GM18507 (cell line): ENCODE measurements at places on chromosomes 6 and 20.

- DNase-seq = no peak
These were observed 38.1 kb upstream of the ZBTB24 start for GRCh38 chr6:109521080-109521479.

DNA sequence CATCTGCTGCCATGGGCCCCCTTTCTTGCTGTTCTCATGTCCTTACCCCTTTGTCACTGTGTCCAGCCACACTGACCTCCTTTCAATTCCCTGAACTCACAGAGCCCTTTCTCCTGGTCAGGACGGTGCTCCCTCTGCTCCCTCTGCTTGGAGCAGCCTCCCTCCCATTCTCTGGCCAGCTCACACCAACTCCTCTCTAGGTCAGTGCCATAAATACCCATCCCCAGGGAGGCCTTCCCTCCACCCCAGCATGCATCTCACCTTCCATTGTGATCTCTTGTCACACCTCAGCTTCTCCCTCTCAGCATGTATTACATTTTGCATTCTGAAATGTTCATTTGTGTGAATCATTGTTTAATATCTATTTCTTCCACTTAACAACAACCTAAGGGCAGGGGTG is 86.4 kb upstream of the PRND start:
- no peak for DNase-seq

- DNase-seq = no peak
These were observed 33.2 kb upstream of the ANKRD60 start for GRCh38 chr20:58261660-58262059.

- no peak for DNase-seq
These were observed 541.8 kb upstream of the NRSN1 start for GRCh38 chr6:23584134-23584763.

DNA sequence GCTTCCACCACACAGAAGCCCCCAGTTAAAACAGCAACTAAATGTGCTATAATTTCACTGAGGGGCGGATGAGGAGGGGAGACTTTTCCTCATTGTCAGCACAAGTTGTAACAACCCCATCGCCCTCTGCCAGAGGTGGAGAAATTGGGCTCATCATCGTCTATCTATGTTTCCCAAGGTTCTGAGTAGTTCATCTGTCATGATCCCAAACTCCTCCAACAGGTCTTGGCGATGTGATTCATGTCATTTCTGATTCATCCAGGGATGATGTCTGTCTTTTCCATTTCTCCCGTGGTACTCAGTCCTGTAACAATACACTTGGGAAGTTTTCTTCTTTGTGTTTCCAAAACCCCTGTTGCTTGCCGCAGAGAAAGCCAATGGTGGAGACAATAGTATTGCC is 51.0 kb downstream of the TFAP2A start:
- no peak for DNase-seq

- DNase-seq = no peak
These were observed 8.2 kb downstream of the ATP9A start for GRCh38 chr20:51759769-51760510.

GRCh38 chr6:37731371-37731770 is 33.7 kb upstream of the MDGA1 start:
- DNase-seq = no peak

DNA sequence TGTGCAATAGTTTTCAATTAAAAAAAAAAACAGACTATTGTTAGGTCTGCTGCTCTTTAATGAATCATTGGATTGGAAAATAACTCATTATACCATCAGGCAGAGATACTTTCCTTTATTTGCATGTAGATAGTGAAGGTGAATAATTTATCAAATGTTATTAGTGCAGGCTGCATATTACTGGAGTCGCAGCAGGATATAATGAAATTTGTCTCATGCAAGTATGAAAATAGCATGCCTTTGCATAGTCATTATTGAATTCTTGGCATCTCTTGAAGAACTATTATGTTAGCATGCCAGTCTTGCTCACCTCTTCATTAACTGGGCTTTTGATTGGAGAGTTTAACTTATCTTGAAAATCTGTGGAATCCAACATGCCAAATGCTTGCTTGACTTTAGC is 241.7 kb downstream of the CDKAL1 start:
- DNase-seq = no peak

- no peak for DNase-seq
These were observed 2.2 kb downstream of the C20orf204 start for GRCh38 chr20:64038224-64038564.

GRCh38 chr6:6412700-6413099 is 92.2 kb upstream of the F13A1 start:
- no peak for DNase-seq

DNA sequence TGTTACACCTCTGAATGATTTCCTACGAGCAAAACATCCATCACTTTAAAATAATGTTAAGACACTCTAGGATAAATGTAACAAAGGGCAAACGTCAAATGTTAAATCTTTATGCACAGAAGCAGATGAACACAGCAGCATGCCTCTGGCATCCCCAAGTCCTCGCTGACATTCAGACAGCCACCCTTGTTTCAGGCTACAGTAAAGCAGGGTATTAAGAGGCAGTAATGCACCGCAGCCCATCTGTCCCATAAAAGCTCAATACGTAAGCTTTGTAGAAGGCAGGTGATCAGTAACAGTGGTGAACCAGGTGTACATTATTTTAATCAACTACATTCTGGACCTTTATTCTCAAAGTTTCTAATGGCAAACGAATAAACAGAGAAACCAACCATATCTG is 64.8 kb downstream of the PPP1R3G start:
- DNase-seq = no peak

GRCh38 chr6:31615748-31616147 is 714 bp downstream of the AIF1 start:
- DNase-seq = no peak

- no peak for DNase-seq
These were observed 473.6 kb downstream of the EPHA7 start for GRCh38 chr6:92945799-92946198.

GRCh38 chr6:89059227-89059626 is 21.3 kb upstream of the PNRC1 start:
- no peak for DNase-seq

DNA sequence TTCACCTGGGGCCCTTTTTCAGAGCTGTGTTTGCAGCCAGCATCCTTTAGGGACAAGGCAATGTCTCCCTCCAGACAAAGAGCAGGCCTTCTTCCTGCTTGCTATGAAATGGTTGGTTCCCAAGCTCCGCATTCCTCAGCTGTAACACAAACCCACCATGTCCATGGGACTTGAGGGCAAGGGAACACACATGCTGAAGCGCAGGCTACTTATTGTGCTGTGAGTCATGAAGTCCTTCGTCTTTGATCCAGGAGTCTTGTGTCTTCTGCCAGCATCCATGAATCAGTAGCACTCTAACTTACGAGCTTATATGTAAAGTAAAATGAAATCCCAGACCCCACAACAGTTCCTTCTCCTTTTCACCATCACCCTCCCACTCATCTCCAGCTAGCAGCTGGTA is 59.0 kb downstream of the ANKRD60 start:
- no peak for DNase-seq

GRCh38 chr6:52526634-52527033 is 50.2 kb downstream of the TRAM2 start:
- DNase-seq = no peak

DNA sequence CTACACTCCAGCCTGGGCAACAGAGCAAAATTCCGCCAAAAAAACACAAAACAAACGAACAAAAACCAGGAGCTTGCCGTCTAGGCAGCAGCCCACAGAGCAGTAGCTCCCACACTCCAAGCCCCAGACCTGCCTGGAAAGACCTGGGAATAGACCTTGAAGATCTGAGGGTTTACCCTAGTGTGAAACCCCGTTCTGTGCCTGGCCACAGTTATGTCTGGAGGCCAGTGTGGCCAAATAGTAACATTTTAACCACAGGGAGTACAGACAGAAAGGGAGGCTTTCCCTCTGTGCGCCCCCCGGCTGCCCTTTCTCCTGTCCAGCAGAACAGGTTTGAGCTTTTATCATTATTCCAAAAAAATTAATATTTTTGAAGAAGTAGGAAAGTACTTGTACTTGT is 172.4 kb downstream of the QKI start:
- DNase-seq = no peak

DNA sequence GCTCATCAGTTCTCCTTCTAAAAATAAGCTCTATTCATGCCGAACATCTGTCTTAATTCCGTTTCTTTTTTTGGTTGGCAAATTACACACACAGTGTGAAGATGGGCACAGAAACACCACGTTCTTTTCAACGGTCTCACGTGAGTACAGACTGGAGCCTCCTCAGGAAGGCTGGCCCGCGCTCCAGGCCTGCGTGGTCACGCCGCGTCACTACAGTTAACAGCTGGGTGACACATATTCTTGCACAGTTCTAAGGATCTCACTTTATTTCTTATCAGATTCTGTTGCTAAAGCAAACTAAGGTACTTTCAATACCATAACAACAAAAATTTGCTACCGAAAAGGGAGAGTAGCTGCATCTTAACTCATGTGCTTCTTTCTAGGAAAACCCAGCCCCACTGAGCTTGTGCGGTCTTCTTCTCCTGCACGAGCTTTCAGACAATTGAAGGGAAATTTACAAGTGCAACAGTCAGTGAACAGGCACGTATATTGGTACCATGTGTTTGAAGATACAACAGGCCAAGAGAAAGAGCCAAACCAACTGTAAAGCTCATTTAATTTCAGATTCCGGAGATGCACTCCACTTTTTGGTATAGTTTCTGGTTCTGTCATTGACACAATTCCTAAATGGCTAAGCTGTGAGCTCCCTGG is 55.6 kb upstream of the MPC1 start:
- DNase-seq = no peak

DNA sequence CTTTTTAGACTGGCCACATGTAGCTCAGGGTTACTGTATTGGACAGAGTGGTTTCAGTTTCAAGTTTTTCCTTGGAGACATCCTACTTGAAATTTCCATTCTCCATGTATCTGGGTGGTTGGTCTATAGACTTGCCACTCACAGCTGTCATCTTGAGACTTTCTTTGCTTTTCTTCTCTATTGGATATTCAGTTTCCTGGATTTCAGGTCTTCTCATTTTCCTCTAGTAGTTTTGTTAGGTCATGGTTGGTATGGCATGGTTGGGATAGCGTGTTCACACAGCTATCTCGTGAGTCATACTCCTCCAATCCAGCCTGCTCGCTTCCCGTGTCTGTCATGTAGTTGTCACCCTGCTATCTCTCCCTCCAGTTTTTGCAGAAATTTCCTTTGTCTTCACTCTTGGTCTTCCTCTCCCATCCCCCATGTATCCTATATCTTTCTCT is 48.3 kb downstream of the PTPN1 start:
- no peak for DNase-seq

GRCh38 chr20:48606841-48607543 is 220.8 kb downstream of the PREX1 start:
- DNase-seq = no peak

- DNase-seq = no peak
These were observed 164.2 kb downstream of the PRL start for GRCh38 chr6:22132656-22133055.

GRCh38 chr6:134835993-134836392 is 113.9 kb downstream of the ALDH8A1 start:
- DNase-seq = no peak

- no peak for DNase-seq
These were observed 190.8 kb downstream of the DLL1 start for GRCh38 chr6:170100046-170100445.

DNA sequence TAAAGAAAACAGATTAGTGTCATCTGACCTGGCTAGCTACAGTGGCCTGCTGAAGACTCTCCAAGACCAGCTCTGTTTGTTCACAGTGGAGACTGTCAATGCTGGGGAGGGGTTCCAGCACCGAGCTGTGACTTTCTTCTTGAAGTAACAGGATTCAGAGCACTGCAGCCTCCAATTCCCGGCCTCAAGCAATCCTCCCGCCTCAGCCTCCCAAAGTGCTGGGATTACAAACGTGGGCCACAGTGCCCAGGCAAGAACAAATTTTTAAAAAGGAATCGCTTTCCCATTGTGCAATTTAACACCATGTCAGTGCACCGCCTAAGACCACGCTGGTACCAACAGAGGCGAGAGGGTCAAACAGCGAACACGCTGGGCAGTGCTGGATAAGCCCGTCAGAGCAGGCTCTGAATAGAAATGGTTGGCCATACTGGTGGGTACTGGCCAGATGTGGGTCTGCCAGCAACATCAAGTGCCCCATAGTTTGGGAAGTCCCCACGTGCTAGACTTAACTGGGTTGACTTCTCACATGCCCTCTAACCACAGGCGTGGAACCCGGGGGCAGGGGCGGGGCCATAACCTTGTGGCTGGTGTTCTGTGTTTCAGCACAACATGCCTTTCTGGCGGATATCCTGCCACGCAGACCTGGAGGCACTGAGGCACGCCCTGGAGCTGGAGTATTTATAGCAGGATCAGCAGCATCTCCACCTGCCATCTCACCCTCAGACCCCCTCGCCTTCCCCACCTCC is 168.9 kb downstream of the ZMYND8 start:
- DNase-seq = no peak

GRCh38 chr20:44909872-44910689 is at the start of gene PABPC1L:
Gene PABPC1L, plus strand, starts transcription at chr20:44910060. Its CDS starts 84 bp downstream, at chr20:44910144.
- DNase-seq = peak; percentile 81

DNA sequence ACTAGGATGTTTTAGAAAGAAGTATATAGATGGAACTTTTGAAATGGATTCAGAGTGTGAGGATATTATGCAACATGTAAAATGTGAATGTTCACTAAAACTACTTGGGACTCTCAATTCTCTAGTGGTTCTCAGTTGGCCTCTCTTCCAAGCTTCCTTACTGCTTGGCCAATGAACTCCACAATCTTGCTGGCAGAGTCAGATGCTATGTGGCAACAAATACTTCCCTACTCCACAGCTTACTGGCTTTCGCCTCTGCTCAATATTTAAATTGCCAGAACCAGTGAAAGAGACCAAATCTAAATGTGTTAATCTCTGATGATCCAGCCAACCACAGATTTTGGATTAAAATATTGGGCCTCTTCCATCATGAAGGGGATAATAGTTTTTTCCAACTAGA is 138.4 kb downstream of the HTR1B start:
- DNase-seq = no peak

DNA sequence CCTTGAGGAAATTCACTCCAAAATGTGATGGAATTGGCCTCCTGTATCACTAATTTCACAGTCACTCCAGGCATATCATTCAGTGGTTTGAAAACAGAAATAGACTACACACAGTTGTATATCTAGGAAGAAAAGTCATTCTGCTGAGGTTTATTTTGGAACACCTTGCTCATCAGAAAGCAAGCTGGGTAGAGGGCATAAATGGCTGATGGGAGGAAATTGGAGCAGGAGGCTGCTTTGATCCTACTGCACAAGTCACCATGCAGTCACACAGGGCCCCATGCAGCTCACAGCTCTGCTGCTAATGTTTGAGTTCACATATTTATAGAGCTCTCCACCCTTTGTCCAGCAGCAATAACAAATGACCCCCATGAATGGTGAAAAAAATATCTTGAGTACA is 12.3 kb downstream of the NHLRC1 start:
- no peak for DNase-seq

DNA sequence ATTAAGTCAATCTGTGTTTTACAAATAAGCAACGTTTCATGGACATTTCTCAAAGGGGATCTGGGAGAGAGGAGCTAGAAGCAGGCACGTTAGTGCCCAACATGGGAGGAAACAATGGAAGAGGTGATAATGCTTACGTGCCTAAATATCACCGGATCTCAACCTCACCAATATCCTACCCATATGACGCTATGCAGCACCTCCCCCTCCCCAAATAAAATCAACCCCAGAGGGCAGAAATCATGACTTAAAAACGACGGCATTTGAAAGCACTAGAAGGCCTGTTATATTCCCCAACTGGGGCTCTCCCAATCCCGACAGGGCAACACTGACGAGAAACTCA is 425 bp downstream of the HBS1L start:
- no peak for DNase-seq
